GM23338 (cell line): ENCODE measurements at places on chromosomes 6 and 20. TPM values are rescaled to one million over a fixed set of nuclear protein-coding genes. Genes with fewer than 3 reads are reported as not detected.

DNA sequence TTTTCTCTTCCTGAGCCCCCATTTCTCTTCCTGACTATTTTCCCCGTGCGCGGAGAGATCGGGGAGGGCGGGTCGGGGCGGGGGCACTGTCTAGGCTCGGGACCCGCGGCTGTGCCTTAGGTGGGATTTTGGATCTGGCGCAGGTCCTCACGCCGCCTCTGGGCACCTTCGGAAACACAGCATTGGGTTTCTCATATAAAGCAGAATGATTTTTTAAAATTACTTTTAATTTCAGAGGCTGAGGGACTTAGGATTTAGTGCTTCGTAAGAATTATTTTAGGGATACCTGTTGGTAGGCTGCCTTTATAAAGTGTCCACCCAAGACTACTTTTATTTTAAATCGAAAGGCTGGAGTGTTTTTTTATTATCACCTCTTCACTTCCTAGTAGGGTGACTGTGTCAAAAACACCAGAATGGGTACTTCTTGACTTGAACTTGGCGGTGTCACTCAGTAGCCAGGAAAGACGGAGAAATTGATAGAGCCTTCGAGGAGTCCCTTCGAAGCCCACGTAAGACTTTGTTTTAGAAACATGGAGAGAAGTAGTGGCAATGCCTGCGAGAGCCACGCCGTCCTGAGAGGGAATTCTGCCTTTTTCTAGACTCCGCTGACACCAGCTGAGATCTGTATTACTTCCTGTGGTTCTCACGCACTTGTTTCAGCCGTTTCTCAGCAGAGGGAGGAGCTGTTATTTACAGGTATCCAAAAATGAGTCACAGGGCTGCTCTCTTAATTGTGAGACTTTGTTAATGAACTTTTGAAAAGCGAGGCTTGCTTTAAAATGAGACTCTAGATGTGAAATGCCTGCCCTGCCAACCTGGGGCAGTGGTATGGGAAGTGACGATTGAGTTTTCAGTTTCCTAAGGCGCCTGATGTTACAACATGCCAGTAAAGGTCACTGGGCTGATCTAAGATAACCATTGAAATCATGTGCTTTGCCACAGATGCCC, 667 bp downstream of the STX11 start:
- H3K4me1 ChIP-seq, result peaks cover 8% of the 10 kb centered on the region
- no peak overlapping the region for H3K27ac ChIP-seq
- H3K36me3 ChIP-seq, result no peaks in the 10 kb centered on the region
- peak overlapping the region; percentile 88 for H3K4me3 ChIP-seq

- peaks cover 23% of the 10 kb centered on the region for H3K4me1 ChIP-seq
- peak overlapping the region; percentile 97 for H3K27ac ChIP-seq
- H3K4me3 ChIP-seq, result peak overlapping the region; percentile 76
- H3K36me3 ChIP-seq, result no peaks in the 10 kb centered on the region
- no peaks in the 10 kb centered on the region for H3K27me3 ChIP-seq
Measured at GRCh38 chr20:51800872-51801121, 1.5 kb downstream of the SALL4 start.

DNA sequence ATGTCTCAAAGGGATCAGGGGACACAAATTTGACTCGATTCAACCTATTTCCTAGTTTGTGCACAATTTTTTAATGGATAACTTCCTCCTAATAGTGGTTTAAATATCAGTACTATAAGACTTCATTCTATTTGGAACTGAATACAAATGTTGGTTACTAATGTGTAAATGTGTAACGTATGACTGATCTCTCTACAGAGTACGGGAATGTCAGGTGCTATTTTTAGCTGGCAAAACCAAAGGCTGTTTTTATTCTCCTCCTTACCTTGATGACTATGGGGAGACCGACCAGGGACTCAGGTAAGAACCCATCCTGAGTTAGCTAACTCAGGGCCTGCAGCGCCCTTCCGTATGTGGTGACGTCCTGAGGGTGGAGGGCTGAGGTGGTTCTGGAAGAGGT, 33.0 kb downstream of the PRPH2 start:
- no peaks in the 10 kb centered on the region for H3K27me3 ChIP-seq
- H3K27ac ChIP-seq, result no peak overlapping the region
- H3K4me1 ChIP-seq, result no peaks in the 10 kb centered on the region
- H3K36me3 ChIP-seq, result peaks cover 54% of the 10 kb centered on the region
- no peak for DNase-seq
- H3K4me3 ChIP-seq, result no peak overlapping the region

- no peaks in the 10 kb centered on the region; the same call in 1 of the 2 replicates for H3K4me1 ChIP-seq
- no peaks in the 10 kb centered on the region for H3K27me3 ChIP-seq
- no peak overlapping the region for H3K27ac ChIP-seq
- DNase-seq, result no peak
- H3K36me3 ChIP-seq, result peaks cover 23% of the 10 kb centered on the region
Measured at GRCh38 chr20:45904583-45905504, 7.1 kb downstream of the PLTP start.

The FILIP1 gene
- 4.7 and 6.4 TPM in 2 replicates for polyA plus RNA-seq

The CYP24A1 gene
- polyA plus RNA-seq, result 0.10 TPM in 1 of 2 replicates, not detected in the other
